ENCODE measurements at places on chromosomes 12 and 14.

GRCh38 chr12:26080911-26081310 lies 43.9 kb downstream of the BHLHE41 start:
- DNase-seq, result no peak

GRCh38 chr12:56541631-56542030 lies 20.0 kb downstream of the RBMS2 start:
- no peak for DNase-seq

GRCh38 chr14:101179691-101180211 lies 276.2 kb upstream of the RTL1 start:
- DNase-seq, result no peak

GRCh38 chr12:110641521-110641920 lies 27.6 kb downstream of the TCTN1 start:
- DNase-seq, result no peak
